GM20000 (cell line): ENCODE measurements at places on chromosomes 4 and X.

- DNase-seq = no peak
Measured at GRCh38 chr4:139872274-139872673, 206.7 kb downstream of the MGST2 start.

- no peak for DNase-seq
Measured at GRCh38 chrX:149453030-149453429, 52.1 kb downstream of the IDS start.

GRCh38 chr4:128718768-128719167 is 90.7 kb upstream of the JADE1 start:
- DNase-seq = no peak

- no peak for DNase-seq
Measured at GRCh38 chrX:106144755-106145639, 23.1 kb upstream of the PWWP3B start.

DNA sequence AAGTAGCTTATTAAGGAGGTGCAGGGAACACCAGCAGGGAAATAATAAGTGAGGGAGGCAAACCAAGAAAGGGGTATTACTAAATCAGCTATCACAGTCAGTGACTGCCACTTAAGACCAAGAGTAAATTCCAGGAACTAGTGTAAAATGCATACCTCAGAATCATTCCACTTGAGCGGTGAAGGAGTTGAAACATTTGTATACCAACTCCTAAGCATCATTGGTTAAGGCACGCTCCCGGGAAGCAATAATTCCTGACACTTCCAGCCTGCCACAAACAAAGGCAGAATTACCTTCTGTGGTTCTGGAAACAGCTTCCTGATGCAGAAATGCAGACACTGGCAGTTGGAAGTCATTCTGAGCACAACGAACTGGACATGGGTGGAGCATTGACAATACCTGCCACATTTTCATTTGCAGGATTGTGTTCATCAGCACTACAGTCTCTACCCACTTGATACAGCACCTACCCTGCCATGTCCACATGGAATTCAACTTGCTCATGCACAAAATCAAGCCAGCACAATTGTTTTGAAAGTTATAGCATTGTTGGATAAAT is 82.1 kb downstream of the PPP1R2C start:
- no peak for DNase-seq

DNA sequence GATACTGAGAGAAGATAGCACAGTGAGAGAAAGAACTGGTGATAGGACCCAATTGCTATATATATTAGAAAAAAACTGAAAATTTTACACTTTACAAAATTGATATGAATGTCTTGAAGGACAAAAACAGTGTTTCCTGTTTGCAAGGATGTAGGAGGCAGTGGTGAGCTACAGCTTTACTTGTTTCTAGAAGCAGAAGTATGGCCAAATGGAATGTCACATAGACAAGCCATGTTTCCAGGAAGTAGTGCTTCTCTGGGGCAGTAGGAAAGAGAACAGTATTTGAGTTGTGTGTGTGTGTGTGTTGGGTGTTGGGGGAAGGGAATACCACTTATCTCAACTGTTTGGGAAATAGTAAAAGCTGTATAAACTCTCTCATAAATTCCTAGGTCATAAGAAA is 60.9 kb upstream of the IBSP start:
- DNase-seq = no peak
